Naive thymus-derived CD8-positive, alpha-beta T cell (primary cell): ENCODE measurements at places on chromosomes 16 and 17. TPM values are rescaled to one million over a fixed set of nuclear protein-coding genes. Genes with fewer than 3 reads are reported as not detected.

Gene DNAI2
- polyA plus RNA-seq = 0.11 TPM

Gene CCL17
- polyA plus RNA-seq = not detected

Gene PABPN1L
- polyA plus RNA-seq = not detected

Gene ZC3H7A
- 35.1 TPM for polyA plus RNA-seq

Gene EVPLL
- polyA plus RNA-seq = not detected

Gene SEPTIN1
- 242 TPM for polyA plus RNA-seq

Gene CSH2
- not detected for polyA plus RNA-seq

Gene PSMD12
- 32.5 TPM for polyA plus RNA-seq

Gene TP53TG3
- not detected for polyA plus RNA-seq

Gene C17orf50
- 0.67 TPM for polyA plus RNA-seq

Gene NUTF2
- polyA plus RNA-seq = 124 TPM

Gene MT4
- polyA plus RNA-seq = not detected

Gene PRAC2
- not detected for polyA plus RNA-seq

Gene ZNRF1
- polyA plus RNA-seq = 1.3 TPM

Gene PSMB3
- polyA plus RNA-seq = 349 TPM

Gene SOST
- polyA plus RNA-seq = not detected

Gene MTSS2
- polyA plus RNA-seq = not detected

Gene PLCG2
- 0.19 TPM for polyA plus RNA-seq

Gene CCT6B
- 0.35 TPM for polyA plus RNA-seq

Gene GNGT2
- polyA plus RNA-seq = 17.1 TPM

Gene KRTAP16-1
- not detected for polyA plus RNA-seq

Gene KIF2B
- not detected for polyA plus RNA-seq

Gene SBK1
- 5.7 TPM for polyA plus RNA-seq

Gene SRL
- not detected for polyA plus RNA-seq

Gene HOXB5
- polyA plus RNA-seq = not detected

Gene NPIPA3
- 0.35 TPM for polyA plus RNA-seq

Gene HBA2
- 0.89 TPM for polyA plus RNA-seq

Gene EPN3
- not detected for polyA plus RNA-seq

Gene TMEM132E
- polyA plus RNA-seq = 0.19 TPM

Gene P2RX5
- 16.7 TPM for polyA plus RNA-seq

Gene NOS2
- polyA plus RNA-seq = not detected

Gene IGSF6
- polyA plus RNA-seq = 0.22 TPM

Gene PIK3R6
- polyA plus RNA-seq = 0.47 TPM

Gene CHST4
- polyA plus RNA-seq = not detected

Gene WWP2
- 31.3 TPM for polyA plus RNA-seq

Gene KRT24
- polyA plus RNA-seq = not detected

Gene GSDMA
- 0.50 TPM for polyA plus RNA-seq

Gene GRAPL
- polyA plus RNA-seq = 1.2 TPM

Gene CDH3
- not detected for polyA plus RNA-seq

Gene CPHXL2
- polyA plus RNA-seq = not detected

Gene SDR42E2
- polyA plus RNA-seq = 0.45 TPM

Gene MRPL58
- 53.6 TPM for polyA plus RNA-seq

Gene HYDIN
- not detected for polyA plus RNA-seq

Gene SYNGR2
- 108 TPM for polyA plus RNA-seq

Gene CES1
- polyA plus RNA-seq = 1.8 TPM

Gene TP53TG3B
- polyA plus RNA-seq = not detected

Gene TERF2IP
- polyA plus RNA-seq = 125 TPM

Gene RPH3AL
- 5.7 TPM for polyA plus RNA-seq

Gene SLC9A5
- 0.20 TPM for polyA plus RNA-seq

Gene LRRC75A
- polyA plus RNA-seq = 2.1 TPM

Gene MPV17L
- not detected for polyA plus RNA-seq

Gene TBC1D3I
- 0.09 TPM for polyA plus RNA-seq

Gene TNFRSF17
- not detected for polyA plus RNA-seq

Gene ZPBP2
- polyA plus RNA-seq = not detected
